ENCODE measurements at places on chromosomes 3 and 15.

DNA sequence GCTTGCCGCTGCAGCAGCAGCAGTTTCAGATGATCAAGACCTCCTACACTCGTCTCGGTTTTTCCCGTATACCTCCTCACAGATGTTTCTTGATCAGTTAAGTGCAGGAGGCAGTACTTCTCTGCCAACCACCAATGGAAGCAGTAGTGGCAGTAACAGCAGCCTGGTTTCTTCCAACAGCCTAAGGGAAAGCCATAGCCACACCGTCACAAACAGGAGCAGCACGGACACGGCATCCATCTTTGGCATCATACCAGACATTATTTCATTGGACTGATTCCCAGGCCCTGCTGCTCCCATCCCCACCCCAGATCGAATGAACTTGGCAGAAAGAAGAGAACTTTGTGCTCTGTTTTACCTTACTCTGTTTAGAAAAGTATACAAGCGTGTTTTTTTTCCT, 17.6 kb downstream of the CALML4 start:
- DNase-seq: no peak

DNA sequence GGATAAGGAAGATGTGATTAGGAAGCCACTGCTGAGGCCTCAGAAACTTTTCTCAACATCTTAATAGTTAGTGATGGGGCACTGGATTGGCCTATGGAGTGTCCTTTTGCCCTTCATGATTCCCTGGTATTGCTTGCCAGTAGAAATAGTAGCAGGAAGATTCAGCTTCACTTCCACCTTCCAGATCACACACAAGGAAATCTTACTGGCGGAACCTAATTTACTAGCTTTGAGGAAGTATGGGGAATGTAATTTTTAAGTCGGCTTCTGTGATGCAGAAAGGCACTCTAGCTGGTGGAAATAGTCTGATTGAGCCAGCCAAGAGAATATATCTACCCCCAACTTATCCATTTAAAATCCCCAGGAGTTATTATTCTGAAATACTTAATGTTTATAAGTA, 46.5 kb downstream of the LPP start:
- DNase-seq: peak; percentile 0

- no peak for DNase-seq
Measured at GRCh38 chr3:115548611-115549010, 74.7 kb upstream of the GAP43 start.

DNA sequence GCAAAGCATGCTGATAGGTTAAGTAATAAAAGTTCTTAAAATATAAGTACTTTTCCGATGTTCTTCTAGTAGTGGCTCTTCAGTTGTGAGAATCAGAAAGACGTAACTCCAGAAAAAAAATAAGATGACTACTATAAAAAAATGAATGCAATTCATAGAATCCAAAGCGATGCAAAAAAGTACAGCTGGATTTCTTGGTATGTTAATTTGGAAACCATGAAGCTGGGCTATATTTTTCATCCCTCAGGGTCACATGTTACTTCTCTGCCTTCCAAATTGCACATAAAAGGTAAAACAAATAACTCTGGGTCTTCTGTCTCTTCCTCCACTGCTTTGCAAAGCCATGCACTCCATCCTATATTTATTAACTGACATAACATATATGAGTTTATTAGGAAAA, 843.9 kb upstream of the DPPA4 start:
- no peak for DNase-seq

- no peak for DNase-seq
Measured at GRCh38 chr15:38207621-38208020, 45.0 kb upstream of the SPRED1 start.

GRCh38 chr15:101401286-101401685, 88.2 kb downstream of the PCSK6 start:
- DNase-seq: no peak

DNA sequence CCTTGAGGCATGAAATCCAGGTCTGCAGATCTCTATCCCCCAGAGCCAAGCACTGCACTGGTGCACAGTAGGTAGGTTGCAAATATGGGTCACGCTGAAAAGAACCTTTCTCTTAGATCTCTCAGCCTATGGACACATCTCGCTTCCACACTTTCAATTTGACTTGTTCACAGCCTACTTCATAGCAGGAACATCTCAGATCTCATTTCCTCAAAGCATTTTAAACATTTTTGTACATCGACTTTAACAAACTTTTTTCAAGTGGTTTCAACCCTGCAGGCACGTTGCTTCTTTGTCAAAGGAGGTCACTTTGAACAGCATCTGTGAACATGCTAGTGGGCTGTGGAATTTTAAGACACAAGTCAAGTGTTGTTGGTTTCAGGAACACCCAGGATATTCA, 76.0 kb downstream of the SLC12A8 start:
- DNase-seq: no peak

GRCh38 chr3:31567036-31567435, 34.3 kb downstream of the STT3B start:
- peak; percentile 45 for DNase-seq

GRCh38 chr15:87954793-87955192, 301.7 kb downstream of the NTRK3 start:
- no peak for DNase-seq

GRCh38 chr15:67510597-67511190, 10.2 kb upstream of the C15orf61 start:
- DNase-seq: no peak

GRCh38 chr3:159619341-159619885, 369.2 kb upstream of the IL12A start:
- DNase-seq: no peak

DNA sequence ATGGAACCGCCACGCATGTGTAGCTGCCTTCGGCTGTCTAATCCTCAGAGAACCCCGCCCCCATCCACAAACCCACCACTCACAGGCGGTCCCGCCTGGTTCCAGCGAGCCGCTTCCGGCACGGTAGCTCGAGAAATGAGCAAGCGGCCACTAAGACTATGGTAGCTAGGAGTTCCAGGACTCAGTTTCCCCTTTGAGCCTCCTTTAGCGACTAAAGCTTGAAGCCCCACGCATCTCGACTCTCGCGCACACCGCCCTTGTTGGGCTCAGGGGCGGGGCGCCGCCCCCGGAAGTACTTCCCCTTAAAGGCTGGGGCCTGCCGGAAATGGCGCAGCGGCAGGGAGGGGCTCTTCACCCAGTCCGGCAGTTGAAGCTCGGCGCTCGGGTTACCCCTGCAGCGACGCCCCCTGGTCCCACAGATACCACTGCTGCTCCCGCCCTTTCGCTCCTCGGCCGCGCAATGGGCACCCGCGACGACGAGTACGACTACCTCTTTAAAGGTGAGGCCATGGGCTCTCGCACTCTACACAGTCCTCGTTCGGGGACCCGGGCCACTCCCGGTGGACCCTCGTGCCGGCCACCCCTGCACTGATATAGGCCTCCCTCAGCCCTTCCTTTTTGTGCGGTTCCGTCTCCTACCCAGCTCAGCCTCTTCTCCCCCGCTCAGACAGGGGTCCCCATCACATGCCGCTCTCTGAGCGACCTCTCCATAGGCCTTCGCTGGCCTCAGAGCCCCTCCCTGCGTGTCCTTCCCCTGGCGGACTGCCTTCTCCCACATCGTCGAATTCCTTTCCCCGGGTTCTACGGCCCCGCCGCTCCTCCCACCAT, at the start of gene RAB11A:
TSS of gene RAB11A (plus strand) at position 366 of the 828 bp plus-strand sequence. CDS start at position 461, 95 bp downstream.
- peak; percentile 98 for DNase-seq

DNA sequence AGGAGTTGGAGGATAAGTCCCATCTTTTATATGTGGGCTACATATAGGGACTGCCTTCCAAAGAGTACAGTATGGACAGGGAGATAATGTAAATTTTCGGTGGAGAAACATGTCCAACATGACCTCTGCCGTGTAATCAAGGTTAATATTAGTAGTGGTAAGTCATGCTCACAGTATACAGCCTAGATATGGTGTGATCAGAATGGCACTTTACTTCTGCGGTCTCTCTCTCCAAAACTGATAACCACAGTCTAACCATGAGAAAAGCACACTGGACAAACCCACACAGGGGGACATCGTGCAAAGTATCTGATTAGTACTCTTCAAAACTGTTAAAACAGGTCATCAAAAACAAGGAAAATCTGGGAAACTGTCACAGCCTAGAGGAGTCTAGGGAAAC, 66.6 kb upstream of the PLCL2 start:
- no peak for DNase-seq

DNA sequence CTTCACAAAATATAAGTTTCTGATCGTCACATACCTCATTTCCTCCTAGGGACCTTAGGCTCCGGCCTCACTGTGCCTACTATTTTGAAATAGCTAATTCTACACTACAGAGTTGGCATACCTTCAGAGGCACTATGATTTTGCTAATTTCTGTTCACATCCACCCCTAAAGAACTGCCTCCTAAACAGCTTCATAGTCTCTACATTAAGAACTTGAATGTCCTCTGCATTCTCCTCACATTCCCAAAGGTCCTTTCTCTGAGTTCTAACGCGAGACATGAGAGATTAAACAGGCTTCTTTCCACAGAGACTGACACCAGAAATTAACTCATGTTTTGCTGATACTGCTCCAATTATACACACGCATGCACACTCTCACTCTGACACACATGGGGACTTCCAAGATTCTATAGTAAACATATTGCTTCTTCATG, 75.5 kb downstream of the DLG1 start:
- no peak for DNase-seq

GRCh38 chr3:8607234-8608040, 37.2 kb downstream of the SSUH2 start:
- peak; percentile 88 for DNase-seq

DNA sequence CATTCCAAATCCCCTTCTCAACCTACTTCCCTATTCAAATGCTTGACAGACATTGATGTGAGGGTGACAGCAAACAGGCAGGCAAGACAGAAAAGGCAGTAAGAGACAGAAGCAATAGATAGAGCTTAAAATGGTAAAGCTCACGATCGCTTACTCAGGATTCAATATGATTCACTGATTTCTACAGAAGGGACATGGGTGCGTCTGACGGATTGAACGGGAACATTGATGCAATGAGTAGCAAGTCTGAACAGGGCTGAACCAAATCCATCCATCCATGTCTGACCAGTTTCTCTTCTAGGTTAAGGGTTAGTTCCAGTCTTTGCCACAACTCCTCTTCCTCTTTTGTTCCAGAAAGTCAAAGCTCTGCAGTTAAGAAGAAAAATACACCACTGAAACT, 35.1 kb downstream of the P2RY1 start:
- peak; percentile 35 for DNase-seq

- DNase-seq: no peak
Measured at GRCh38 chr3:67075295-67075694, 77.2 kb downstream of the KBTBD8 start.

GRCh38 chr15:57591822-57592367, at the start of gene MYZAP:
Gene MYZAP (plus strand): TSS chr15:57591904. CDS start chr15:57592035, 131 bp downstream.
- DNase-seq: no peak

GRCh38 chr15:27541581-27541980, 557.5 kb downstream of the OCA2 start:
- DNase-seq: no peak

DNA sequence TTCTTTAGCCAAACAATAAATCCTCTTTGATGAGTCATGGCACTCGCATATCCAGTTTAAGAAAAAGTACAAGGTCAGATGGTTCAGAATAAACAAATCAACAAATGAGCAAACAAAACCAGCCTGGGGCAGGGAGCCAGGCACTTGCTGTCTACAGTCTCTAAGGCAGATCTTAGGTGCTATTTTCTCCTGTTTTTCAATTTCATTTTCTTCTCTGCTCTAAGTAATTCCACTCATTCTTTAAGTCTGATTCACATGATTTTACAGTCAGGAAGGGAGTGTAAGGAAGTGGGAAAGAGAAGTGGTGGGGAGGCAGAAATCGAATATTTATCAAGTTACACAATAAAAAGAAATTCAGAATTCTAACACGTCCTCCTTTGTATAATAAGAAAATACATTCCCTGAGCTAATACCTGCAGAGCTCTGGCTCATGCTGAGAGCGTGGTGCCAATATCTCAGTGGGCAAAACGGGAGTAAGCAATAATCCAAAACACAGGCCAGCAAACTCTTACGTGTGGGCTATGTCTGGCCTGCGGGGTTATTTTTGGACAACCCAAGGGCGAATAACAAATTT, 298.6 kb downstream of the ADAMTS17 start:
- DNase-seq: peak; percentile 29

- DNase-seq: peak; percentile 62
Measured at GRCh38 chr3:152196782-152197181, 71.9 kb upstream of the MBNL1 start.

DNA sequence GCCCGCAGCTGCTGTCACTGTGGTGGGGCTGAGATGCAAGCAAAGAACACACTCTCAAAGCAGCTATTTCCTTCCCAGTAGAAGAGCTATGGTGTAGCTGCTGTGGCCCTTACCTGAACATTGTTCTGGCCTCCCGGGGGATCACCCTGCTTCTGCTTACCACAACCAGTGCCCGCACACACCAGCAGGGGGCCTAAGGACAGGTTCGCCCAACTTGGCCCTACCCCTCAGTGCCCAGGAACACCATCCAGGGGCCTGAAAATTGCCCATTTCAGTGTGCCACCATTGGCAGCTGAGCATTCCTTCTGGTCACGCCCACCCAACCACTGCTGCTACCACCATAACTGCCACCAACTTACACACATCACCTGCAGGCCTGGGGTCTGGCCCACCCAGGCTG, 113.0 kb downstream of the TP63 start:
- no peak for DNase-seq

DNA sequence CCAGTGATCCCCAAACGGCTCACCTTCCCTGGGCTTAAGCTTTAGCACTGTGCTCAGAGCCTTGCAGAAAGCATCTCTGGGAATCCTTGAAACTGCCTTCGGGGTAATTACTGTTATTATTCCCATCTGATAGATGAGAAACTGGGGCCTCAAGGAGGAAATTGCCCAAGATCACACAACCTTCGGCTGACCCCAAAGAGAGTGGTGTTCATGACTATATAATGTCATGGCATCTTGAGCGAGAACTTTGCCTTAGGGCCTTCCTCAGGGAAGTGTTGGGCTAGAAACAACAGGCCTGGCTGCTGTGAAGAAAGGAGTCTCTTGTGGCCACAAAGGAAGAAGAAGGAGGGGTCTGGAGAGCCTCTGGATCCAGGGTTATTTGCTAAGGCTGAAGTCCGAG, 388.7 kb upstream of the CFAP20DC start:
- DNase-seq: no peak

DNA sequence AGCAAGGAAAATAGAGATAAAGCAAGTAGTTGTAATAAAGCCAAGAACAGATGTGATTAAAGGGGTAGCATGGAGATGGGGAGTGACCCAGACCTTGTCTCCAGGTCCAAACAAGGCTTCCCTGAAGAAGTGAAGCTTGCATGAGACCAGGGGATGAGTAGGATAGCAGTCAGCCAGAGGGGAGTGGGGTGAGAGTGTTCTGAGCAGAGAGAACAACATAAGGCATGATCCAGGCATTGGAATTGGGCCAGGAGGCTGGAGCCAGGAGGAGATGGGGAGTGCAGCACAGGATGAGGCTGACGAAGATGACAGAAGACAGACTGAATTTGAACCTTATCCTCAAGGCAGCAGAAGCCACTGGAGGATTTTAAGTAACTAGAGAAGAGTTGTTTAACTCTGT, 7.2 kb downstream of the TMOD2 start:
- DNase-seq: no peak

- DNase-seq: no peak
Measured at GRCh38 chr15:70198441-70199123, 100.9 kb upstream of the TLE3 start.

DNA sequence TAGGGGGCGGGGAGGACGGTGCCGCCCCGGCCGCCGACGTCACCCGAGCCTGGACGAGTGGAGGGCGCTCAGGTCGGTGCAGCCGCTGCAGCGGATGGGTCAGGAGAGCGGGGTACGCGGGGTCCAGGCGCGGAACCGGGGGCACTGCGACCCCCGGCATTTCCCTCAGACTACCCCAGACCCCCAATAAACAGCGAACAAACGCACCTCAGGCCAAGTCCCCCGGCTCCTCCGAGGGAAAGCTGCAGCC, 78.9 kb downstream of the IQSEC1 start:
- peak; percentile 53 for DNase-seq

GRCh38 chr3:10937141-10937825, 55.3 kb upstream of the SLC6A1 start:
- no peak for DNase-seq
